Stimulated activated CD4-positive, alpha-beta T cell treated with anti-CD3 and anti-CD28 coated beads, Interleukin-12 subunit alpha, Interleukin-12 subunit beta, amount 100 ng/mL, for 48 hours (primary cell): ENCODE measurements at places on chromosomes 1 and 21.

GRCh38 chr1:11406845-11407244, 72.1 kb upstream of the DISP3 start:
- no peak for DNase-seq

DNA sequence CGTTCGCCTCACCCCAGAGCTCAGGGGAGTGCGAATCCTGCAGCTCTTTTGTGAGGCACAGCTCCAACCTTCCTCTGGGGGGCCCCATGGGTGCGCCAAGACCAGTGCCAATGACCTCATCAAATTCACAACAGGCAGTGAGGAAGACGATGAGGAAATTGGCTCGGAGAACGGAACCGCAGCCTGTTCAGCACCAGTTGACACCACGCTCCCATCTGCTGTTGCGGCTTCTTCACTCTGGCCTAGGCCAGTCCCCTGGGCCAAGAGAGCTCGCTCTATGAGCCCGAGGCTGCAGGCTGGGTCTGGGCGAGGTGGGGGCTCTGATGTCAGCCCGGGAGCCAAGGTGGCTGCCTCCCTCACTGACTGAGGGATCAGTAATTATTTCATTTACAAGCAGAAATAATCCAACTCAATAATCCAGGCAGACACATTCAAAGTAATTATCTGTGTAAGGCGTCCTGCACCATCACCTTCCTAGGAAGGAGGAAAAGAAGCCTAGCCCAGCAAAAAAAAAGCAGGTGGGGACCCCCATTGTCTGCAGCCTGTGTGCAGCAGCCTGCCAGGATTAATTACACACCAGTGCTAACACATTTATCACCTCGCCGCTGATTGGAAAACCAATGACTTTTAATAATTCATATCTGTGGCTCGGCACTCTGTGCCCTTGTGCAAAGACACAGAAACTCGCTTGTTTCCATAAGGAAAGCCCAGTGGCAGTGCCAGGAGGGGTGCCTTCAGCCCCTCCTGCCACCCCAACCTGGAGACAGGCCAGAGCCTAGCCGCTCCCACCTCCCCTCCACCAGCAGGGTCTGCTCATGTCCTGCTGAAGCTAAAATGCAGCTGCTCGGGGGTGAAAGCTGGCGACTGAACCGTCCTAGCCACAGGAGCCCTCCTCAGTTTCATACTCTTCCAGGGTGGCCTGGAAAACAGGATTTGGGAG, 1.9 kb downstream of the PLEKHA6 start:
- no peak for DNase-seq

GRCh38 chr1:116377541-116378529, 4.8 kb downstream of the ATP1A1 start:
- no peak for DNase-seq

GRCh38 chr1:204528241-204528640, 12.0 kb downstream of the MDM4 start:
- DNase-seq, result no peak

DNA sequence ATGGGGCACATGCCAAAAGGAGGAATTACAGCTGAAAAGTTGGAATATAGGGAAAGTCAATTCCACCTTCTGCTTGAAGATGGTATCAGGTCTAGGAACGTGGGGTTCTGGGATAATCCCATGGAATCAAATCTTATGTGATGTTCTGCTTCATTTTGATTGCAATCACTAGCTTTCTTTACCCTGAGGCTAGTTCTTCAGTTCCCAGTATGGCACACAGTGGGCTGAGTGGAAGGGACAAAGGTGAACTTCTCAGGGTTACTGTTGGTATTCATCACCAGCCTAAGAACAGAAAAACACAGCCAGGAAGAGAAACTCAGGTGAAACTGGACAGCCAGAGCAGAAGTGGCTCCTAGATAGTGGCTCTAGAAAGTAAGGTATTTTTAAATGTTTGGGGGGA, 117.8 kb downstream of the TNFSF18 start:
- no peak for DNase-seq

DNA sequence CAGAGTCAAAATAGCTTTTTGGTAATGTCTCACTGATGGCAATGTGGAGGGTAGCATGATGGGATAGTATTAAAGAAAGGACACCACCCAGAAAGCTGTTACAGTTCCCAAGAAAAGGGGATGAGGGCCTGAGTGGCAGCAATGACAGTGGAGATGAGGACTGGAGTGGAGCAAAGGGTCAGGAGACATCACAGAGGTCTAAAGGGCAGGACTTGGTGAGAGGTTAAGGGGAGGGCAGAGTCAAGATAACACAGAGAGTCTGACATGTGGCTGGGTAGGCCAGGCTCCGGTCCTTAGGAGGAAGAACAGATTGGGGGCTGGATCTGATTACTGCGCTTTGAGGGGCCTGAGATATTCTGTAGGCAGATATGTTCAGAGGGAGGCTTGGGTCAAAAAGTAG, 19.3 kb downstream of the ELF3 start:
- no peak for DNase-seq

GRCh38 chr1:9724706-9725476, 73.4 kb downstream of the PIK3CD start:
- DNase-seq, result peak; percentile 58

- no peak for DNase-seq
These were observed 9.7 kb upstream of the IFI16 start for GRCh38 chr1:159000070-159000409.

GRCh38 chr1:241638099-241638682, 2.0 kb downstream of the CHML start:
- DNase-seq, result no peak

GRCh38 chr1:89953131-89953626, 41.7 kb upstream of the ZNF326 start:
- DNase-seq, result no peak

- no peak for DNase-seq
These were observed 6.0 kb upstream of the DNMT3L start for GRCh38 chr21:44267655-44268142.

DNA sequence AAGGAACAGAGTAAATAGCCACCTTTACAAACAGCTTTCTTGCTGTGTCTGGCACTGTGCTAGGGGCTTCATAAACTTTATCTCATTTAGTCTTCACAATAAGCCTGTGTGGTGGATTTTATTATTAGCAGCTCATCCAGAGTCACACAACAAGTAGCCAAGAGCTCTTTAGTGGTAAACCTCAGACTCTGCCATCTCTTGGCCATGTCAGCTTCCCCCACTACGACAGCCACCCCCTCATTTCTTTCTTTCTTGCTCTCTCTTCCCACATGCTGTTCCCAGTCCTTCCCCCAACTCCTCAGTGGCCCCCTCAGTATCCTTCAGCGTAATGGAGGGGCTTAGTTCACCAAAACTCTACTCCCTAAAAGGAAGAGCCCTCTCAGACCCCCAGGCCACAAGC, 1.2 kb upstream of the ZNF683 start:
- DNase-seq, result no peak

GRCh38 chr1:91582431-91582921, 81.8 kb downstream of the CDC7 start:
- no peak for DNase-seq

- no peak for DNase-seq
These were observed 287.3 kb downstream of the VAV3 start for GRCh38 chr1:107677697-107678096.

DNA sequence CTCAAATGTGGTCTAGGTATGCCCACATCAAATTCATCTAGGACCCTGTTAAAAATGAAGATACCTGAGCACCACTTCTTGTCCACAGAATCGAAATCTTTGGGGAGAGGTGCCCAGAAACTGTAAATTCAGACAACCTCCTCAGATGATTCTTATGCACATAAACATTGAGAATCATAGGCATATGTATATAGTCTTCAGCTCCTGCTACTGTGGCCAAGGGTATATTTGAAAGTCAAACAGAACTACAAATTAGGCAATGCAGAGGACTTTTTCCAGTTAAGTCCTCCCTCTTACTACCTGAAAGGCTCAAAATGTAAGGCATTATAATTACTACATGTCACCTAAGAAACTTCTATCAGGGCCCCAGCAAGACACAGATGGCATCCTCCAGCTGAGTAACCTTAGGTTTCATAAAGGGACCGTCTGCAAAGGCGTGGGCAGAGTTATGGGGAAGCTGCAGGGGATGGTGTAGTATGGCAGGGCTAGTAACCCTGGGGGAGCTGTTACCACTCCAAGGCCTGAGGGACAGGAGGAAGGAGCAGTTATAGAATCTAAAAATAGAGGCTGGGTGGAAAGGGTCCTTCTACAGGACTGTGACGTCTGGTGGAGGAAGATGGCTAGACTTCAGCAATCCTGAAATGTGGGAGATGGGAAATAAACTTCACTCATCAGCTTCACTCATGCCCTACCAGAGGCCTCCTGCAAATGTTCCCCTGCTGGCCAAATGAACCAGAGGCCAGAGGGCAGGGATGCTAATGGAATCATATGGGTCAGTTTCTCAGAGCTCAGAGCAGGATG, 46.3 kb downstream of the DAB1 start:
- DNase-seq, result no peak

DNA sequence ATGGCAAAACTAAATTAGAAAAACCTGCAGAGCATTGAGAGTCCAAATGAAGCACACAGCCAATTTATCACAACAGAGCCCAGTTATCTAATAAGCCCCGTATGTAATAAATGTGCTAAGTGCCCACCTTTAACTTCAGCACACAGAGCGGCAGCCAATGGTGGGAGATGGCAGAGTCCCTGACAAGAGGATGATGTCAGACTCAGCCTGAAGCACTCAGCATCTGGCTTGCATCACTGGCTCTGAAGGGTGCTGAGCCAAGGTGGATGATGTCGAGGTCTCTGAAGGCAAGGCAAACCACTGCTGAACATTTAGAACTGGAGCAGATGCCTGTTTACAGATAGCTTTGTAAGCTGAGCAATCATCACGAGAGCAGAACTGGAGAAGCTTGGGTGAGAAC, 118.3 kb downstream of the NUF2 start:
- DNase-seq, result no peak

DNA sequence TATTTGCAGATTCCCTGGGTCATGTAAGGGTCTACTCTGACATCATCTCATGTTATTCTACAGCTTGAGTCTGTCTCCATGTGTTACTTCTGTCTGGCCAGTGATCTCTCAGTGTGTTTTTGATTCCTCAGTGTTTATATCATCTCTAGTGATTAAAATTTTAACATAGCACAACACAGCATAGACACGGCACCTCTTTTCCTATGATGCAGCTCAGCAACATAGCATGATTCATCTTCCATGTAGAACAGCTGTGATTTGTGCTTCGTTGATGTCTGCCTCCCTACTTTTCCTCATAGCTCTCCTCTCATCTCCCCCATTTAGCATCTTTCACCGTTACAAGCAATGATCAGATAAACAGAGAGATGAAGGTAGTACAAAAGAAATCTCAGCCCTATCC, 163.9 kb upstream of the DPT start:
- DNase-seq, result no peak

- no peak for DNase-seq
These were observed 975.7 kb upstream of the ADGRL4 start for GRCh38 chr1:79982211-79982610.

DNA sequence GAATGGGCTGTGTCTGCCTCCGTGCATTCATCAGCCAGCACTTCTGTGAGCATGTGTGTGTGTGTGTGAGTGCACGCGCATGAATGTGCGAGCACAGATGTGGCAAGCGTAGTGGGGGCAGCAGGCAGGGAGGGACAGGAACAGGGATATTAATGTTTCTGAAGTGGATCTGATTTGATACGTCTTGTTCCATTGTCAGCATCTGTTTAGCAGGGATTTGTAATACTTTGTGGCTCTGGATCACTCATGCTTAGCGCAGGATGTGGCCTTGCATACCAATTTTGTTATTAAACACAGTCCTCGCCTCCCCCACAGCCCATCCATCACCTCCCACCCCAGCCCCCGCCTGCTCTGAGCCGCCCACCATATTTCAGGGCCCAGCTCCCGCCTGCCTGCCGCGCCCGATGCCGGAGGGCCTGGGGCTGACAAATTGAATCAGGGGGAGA, 52.4 kb downstream of the TMEM53 start:
- no peak for DNase-seq

GRCh38 chr1:36321119-36321951, 2.1 kb downstream of the EVA1B start:
- DNase-seq, result no peak

GRCh38 chr1:3889936-3890335, 10.1 kb downstream of the C1orf174 start:
- DNase-seq, result no peak

GRCh38 chr1:30852026-30852425, 56.5 kb downstream of the SDC3 start:
- no peak for DNase-seq

DNA sequence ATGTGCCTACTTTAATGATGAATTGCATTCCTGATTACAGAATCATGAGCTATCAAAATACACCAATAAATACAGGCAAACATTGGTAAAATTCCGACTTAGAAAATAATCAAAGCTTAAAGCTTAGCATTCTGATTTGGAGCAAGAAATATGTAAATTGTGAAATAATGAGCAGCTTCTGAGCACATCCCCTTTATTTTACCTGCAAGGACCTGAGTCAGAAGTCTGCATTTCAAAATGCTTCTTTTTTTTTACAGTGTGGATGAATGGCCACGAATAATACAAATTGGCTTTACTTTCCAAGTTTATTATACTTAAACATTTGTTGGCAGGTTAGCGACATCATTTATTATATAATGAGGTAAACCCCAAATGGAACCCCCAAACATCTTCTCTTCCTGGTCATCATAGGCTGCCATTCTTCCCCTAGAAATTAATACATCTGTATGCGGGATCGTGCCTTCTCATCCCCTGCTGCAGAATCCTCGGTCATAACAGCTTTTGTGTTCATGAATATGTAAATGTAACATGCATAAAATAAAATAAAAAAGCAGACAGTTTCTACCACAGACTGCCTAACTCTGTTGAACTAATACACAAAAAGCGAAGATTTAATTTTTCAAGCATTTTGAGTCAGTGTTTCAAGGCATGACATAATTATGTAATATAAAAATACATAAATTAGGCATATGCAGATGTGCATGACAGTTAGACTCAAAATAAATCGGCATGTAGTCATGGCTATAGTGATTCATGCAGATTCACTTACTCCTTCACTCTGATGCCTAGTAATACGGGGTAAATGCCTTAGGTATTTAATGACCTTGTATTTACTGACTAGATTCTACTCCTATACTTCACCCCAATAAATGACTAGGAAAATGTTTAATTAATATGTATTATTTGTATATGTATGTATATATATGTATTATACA, 339.7 kb downstream of the USP25 start:
- DNase-seq, result no peak

GRCh38 chr1:45033356-45033755, 21.3 kb downstream of the UROD start:
- no peak for DNase-seq
